ENCODE measurements at places on chromosomes 12 and 14.
A peak's percentile ranks its signal among the peaks of the same experiment; 100 is the strongest.

DNA sequence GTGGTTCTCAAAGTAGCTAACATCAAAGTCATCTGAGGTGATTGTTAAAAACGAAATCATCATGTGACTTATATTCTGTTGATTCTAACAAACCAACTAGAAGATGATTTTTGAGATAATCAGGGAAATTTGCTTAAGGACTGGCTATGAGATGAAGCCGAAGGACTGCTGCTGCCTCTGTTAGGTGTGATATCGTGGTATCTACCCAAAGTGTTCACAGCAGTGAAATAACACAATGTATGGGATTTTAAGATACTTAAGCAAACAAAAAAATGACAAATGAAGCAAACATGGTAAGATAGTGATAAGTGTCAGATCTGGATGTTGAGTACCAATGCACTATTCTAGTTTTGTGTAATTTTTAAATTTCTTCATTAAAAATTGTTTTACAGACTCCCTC lies 59.1 kb downstream of the GXYLT1 start:
- DNase-seq, result no peak

- DNase-seq, result no peak
Measured at GRCh38 chr12:131990066-131990979, 40.6 kb downstream of the EP400 start.

- DNase-seq, result no peak
Measured at GRCh38 chr14:93019367-93019843, 96.3 kb downstream of the ITPK1 start.

DNA sequence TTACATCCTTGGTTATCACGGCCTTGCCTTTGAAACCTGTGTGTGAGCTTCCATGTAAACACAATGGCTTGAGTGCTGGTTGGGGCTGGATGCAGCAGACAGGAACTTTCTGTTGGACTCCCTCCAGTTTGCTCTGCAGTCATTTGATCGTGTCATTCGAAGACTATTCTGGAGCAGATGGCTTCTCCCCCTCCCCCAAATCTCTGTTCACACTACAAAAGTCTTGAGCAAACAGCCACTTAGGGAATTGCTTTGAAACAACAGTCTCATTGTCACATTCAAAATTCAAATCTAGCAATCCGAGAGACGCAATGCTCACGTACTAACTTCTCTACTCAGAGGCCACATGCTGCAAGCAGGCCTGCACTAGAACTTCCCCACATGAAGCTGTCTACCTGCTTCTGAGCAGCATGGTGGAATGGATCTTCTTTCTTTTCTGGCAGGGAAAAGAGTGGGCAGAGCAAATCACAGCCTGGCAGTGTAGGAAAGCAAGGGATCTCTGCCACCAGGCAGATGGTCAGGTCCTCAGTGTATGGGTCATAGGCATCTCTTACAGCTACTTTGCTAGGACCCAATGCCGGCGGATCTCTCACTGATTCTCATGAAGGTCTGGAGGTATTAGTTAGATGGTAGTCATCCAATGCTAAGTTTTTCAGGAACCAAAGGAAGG lies 214.2 kb downstream of the PPM1H start:
- peak; percentile 54 for DNase-seq

GRCh38 chr14:94643316-94644101 lies 31.3 kb downstream of the SERPINA3 start:
- DNase-seq, result no peak

DNA sequence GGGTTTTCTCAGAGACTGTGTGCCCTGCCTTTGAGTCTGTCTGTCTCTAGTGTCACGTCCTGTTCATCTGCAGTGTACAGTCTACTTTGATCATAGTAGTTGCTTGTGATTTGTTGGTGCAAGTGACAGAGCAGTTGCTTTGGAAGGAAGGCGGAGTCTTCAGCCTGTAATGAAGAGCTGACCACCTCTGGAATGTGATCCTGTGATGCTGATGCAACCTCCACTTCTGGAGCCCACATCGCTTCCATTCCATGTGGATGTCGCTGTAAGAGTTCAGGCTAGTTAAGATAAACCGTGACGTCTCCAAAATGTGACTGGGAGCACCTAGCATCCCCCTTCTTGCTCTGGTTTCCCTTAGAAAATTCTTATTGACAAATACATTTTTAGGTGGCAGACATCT lies 51.8 kb downstream of the PELI2 start:
- DNase-seq, result no peak

GRCh38 chr12:77648716-77649115 lies 182.0 kb upstream of the NAV3 start:
- no peak for DNase-seq

DNA sequence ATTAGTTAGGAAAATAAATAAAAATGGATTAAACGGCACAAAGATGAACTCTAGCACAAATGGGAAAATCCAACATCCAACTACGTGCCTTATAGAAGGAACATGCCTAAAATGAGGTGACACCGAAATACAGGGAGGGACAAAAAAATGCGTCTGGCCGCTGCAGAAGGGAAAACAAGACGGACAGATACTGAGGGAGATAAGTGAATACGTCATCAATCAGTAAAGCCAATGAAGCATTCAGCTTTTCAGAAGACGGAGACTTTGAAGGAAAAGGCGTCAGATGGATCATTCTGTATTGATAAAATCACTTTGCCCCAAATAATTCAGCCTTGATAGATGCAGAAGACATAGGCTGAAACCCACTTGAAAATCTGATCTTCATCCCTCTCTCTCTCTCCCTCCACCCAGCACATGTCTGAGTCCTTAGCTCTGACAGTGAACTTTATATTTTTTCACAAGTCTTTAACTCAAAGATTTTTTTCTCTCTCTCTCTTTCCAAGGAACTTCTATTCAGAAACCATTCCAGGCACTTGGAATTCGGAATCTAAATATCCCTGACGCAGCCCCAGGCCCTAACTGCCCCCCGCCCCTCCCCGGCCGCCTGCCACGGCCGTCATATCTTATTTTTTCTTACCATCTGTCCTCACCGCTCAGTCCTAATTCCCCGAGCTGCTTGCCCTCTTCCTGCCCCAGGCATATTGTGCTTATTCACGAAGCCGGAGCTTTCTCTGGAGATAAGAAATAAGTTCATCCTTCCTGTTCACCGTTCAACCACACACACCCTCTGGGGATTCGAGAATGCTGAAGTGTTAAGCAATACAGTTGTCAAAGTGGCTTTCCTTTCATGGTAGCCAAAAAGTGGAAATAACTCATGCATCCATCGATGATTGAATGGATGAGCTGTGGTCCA lies 35.5 kb upstream of the RFLNA start:
- DNase-seq, result no peak

GRCh38 chr12:109346920-109347319 lies 780 bp upstream of the MYO1H start:
- DNase-seq, result no peak

GRCh38 chr14:61469781-61470180 lies 148.4 kb downstream of the PRKCH start:
- no peak for DNase-seq

GRCh38 chr12:39620659-39621658 lies 1.4 kb upstream of the ABCD2 start:
- no peak for DNase-seq

DNA sequence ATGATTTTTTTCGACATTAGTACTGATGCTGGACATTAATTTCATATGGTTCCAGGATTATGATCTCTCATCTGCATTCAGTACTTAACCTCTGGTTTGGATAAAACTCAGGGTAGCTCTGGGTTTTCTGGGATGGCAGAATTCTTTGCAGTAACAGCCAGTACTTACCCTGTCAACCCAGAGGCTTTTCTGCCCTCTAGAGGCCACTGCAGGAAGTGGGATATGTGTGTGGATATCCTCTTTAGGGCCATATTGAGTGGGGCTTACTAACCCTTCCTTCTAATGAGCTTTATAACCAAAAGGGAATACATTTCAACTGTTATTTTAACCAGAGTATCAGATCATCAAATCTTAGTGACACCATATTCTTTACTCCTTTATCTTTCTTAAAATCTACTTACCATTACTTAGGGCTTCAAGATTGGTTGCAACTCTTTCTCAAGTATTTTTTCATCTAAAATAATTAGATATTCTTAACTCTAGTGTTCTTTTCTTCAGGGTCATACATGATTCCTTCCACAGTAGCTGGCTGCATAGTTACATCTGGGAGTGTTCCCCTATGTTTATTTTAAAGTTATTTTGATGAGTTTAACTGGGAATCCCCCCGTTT lies 488.0 kb upstream of the STXBP6 start:
- no peak for DNase-seq

GRCh38 chr12:108722463-108722862 lies 8.9 kb downstream of the CORO1C start:
- no peak for DNase-seq

- no peak for DNase-seq
Measured at GRCh38 chr14:27386391-27386790, 788.6 kb upstream of the NOVA1 start.

GRCh38 chr12:28050606-28051005 lies 78.1 kb upstream of the PTHLH start:
- DNase-seq, result no peak

- no peak for DNase-seq
Measured at GRCh38 chr14:92459950-92460421, 53.6 kb upstream of the RIN3 start.

- peak; percentile 4 for DNase-seq
Measured at GRCh38 chr12:34396006-34396860, 373.9 kb downstream of the ALG10 start.

- DNase-seq, result no peak
Measured at GRCh38 chr14:103286460-103286859, 47.6 kb upstream of the EIF5 start.

DNA sequence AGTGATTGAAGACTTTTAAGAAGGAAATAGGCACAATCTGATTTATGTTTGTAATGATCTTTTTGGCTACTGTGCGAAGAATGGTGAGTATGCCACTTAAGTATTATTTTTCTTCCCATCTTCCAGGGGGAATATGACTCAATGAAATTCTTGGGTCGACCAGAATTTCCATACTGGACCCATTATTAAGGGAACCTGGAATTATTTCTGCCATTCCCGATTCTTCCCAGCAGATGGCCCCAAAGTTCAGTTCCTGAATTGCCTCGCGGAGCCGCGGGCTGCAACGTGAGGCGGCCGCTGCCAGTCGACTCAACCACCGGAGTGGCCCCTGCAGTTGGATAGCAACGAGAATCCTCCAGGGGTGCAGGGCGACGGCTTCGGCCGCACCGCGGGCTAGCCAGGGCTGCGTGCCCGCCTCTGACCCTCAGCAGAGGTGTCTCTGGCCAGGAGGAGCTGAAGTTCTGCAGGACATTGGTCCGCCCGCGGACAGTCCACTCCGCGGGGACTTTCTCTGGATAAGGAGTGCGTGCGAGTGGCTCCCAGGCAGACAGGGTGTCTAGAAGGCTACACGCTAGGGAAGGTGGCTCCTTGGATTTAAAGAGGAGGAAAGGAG lies 628 bp upstream of the TSHR start:
- peak; percentile 83 for DNase-seq

- no peak for DNase-seq
Measured at GRCh38 chr12:54251667-54252284, 28.1 kb downstream of the CBX5 start.

- no peak for DNase-seq
Measured at GRCh38 chr12:33988197-33988805, 34.0 kb upstream of the ALG10 start.

GRCh38 chr14:99853206-99853605 lies 60.0 kb downstream of the EML1 start:
- peak; percentile 39 for DNase-seq

DNA sequence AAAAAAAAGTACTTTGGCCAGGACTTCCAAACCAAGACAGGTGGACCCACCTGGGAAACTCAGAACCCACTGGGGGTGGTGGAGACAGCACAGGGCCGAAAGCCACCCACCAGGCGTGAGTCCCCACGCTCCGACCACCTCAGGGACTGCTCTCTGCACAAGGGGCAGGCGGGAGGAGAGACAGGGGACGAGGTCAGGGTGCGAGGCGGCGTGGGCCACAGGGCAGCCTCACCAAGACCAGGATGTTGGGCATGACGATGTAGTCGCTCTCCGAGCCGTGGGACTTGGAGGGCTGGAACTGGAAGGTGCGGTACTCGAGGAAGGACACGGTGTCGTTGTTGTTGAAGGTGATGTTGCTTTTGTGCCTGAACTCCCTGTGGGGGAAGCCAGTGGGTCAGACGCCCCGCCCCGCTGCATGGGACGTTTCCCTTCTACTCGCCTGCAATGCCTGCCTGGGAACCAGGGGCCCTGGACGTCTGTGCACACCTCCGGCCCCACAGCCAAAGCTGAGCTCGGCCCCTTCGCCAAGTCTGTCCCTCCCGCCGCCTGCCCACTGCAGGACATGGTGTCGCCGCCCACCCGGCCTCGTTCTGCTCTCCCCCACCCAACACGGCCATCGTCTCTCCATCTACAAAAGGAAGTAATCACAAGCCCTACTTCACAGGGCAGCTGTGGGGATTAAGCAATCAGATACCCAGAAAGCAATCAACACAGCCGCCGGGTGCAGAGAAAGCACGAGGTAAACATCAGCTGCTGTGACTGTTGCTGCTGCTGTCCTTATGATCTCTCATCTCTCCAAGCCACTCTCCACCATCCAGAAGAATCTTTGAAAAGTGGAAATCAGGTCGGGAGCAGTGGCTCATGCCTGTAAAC lies 48.7 kb downstream of the SCARB1 start:
- DNase-seq, result no peak

DNA sequence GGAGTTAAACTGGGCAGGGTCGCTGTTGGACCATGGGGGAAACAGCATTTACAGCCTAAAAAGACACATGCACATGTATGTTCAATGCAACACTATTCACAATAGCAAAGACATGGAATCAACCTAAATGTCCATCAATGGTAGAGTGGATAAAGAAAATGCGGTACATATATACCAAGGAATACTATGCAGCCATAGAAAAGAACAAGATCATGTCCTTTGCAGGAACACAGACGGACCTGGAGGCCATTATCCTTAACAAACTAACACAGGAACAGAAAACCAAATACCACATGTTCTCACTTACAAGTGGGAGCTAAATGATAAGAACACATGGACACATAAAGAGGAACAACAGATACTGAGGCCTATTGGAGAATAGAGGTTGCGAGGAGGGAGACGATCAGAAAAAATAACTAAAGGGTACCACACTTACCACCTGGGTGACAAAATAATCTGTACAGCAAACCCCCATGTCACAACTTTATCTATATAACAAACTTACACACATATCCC lies 25.0 kb upstream of the SRP54 start:
- no peak for DNase-seq

- peak; percentile 47 for DNase-seq
Measured at GRCh38 chr12:100668945-100669536, 95.6 kb downstream of the GAS2L3 start.

- DNase-seq, result no peak
Measured at GRCh38 chr12:45292486-45293195, 76.7 kb downstream of the ANO6 start.
